ENCODE measurements at places on chromosomes 2 and 18. TPM values are rescaled to one million over a fixed set of nuclear protein-coding genes. Genes with fewer than 3 reads are reported as not detected.

RAX gene
- not detected for total RNA-seq

DNA sequence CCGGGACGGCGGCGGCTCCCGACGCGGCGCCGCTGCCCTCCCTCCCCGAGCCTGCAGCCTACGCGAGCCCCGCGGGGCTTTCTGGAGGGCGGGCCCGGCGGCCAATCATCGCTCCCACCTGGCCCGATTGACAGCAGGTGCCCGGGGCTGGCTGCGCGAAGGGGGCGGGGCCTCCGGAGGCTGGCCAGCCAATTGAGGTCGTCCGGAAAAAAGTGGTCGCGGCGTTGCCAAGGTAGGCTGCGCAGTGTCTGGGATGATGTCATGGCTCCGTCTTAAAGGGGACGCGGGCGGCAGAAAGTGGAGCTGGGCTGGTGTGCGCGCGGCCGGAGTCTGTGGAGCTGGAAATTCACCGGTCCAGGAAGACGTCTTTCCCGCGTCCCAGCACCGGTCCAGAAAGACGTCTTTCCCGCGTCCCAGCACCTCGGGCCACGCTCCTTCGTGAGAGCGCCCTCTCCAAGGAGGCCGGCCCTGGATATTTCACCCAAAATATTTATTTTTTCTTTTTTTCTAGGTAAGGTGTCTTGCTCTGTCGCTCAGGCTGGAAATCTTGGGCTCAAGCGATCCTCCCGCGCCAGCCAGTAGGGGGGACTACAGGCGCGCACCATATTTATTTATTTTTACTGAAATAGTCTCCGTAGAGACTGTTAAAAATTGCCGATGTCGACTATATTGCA is at the start of gene ACTR1B:
Gene ACTR1B (minus strand): TSS at position 83 of the 674 bp plus-strand sequence. CDS start 154 bp downstream, outside the sequence.
- peak; percentile 99 for DNase-seq

GRCh38 chr2:1283020-1283801 is 130.1 kb upstream of the TPO start:
- DNase-seq = no peak

MEIS1 gene
- total RNA-seq = 2.7 TPM

- no peak for DNase-seq
Measured at GRCh38 chr18:25077038-25077943, 274.7 kb downstream of the ZNF521 start.

ANKRD30BL gene
- total RNA-seq = not detected

PLB1 gene
- total RNA-seq = not detected

- no peak for DNase-seq
Measured at GRCh38 chr2:68784915-68785314, 50.3 kb downstream of the ARHGAP25 start.

All from Caki2 (cell line).